NCI-H2107 (cell line): ENCODE measurements at places on chromosomes 16 and 17.

DNA sequence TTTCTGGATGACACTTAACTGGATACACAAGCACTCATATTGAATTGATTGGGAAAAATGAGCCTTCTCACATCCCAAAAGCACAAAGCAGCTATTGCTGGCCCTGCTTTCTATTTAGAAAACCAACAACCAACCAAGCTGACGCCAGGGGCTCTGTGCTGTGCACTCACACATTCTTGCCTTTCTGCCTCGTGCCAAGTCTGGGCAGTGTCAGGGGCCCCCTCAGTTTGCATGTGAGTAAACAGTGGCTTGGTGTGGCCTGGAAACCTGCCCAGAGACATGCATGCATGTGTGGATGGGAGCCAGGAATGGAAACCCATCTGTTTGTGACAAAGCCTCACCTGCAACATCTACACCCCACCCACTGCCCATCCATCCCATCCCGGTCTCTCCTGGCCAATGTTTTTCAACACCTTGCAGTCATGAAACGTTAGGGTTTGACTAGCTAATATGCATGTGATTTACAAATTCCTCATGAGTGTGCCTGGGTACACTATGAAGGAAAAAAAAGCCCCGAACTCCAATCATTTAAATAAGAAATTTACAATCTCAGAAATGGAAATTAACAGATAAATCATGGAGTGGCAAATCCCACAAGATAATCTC, 20.4 kb downstream of the MIEF2 start:
- DNase-seq, result no peak

GRCh38 chr17:5598457-5598856, 14.1 kb upstream of the NLRP1 start:
- no peak for DNase-seq

DNA sequence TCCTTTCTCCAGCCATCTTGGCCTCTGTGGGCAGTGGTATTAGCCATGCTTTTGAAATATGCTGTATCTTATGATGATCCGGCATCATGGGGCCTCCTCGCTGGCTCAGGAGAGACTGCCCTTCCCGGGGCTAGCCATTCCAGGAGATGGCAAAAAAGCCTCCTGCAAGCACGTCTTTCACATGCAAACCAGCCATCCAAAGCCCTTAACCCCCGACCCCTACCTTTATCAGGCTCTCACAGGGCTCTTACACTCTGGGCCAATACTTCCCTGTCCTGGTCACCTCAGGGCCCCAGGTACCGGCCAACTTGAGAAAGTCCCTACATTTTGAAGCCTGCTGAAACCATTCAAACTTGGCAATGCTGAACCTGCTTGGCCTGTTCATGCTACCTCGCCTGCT, 36.4 kb downstream of the MYH13 start:
- no peak for DNase-seq

GRCh38 chr17:68606451-68607307, 5.5 kb upstream of the FAM20A start:
- DNase-seq, result no peak

DNA sequence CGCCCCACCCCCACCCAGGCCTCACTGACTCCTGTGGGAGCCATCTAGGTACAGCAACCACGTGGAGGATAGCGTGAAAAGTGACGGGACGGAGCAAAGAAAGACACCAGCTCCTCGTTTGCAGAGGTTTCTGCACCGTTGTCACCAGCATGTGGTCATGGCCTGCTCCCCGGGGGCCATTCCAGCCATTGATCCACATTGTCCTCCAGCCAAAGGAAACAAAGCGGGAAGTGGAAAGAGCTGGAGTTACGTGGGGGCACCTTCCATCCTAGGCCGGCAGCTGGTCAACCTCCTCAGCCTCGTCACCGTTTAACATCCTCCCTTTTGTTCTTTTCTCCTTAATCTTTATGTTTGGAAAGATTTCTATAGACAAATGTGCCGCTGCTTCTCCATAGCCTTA, 153.7 kb downstream of the RPTOR start:
- no peak for DNase-seq

- no peak for DNase-seq
These were observed 16.5 kb upstream of the ZFHX3 start for GRCh38 chr16:73064212-73064993.

GRCh38 chr16:29926711-29927052, 656 bp upstream of the KCTD13 start:
- DNase-seq, result no peak

GRCh38 chr17:74839990-74840852, 19.5 kb downstream of the GRIN2C start:
- no peak for DNase-seq

- no peak for DNase-seq
These were observed 37.4 kb downstream of the SHISA6 start for GRCh38 chr17:11278186-11278991.

GRCh38 chr17:7238420-7239090, 702 bp downstream of the PHF23 start:
- no peak for DNase-seq

GRCh38 chr17:44628243-44629188, 27.8 kb upstream of the MEIOC start:
- DNase-seq, result no peak

DNA sequence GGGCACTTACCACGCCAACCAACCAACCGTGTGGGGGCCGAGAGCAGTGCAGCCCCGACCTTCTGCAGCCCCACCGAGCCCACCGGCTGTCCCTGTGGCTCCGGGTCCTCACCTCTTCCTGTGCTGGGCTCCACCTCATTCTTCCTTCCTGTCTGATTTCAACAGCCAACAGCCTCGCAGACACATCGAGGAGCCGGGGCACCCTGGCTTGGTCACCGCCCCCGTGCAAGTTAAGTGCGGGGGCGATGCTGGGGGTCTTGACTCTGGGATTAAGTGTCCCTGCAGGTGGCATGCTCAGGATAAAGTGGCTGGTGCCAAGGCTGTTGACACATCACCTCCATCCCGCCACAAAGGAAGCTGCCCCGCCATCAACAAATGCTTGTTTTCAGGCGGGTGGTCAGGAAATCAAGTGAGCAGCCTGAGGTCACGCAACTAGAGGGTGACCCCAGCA, at the start of gene NLRC3:
Gene NLRC3, minus strand, starts transcription at position 102 of the 451 bp plus-strand sequence. CDS start 12,367 bp downstream, outside the sequence.
- DNase-seq, result no peak

GRCh38 chr16:56980792-56981724, 8.3 kb upstream of the NLRC5 start:
- no peak for DNase-seq

GRCh38 chr17:28975646-28976045, 24.3 kb upstream of the PHF12 start:
- no peak for DNase-seq
